ENCODE measurements at places on chromosomes 2 and 18.
A peak's percentile ranks its signal among the peaks of the same experiment; 100 is the strongest.

GRCh38 chr18:25464227-25464626, 112.3 kb upstream of the ZNF521 start:
- no peak for DNase-seq

DNA sequence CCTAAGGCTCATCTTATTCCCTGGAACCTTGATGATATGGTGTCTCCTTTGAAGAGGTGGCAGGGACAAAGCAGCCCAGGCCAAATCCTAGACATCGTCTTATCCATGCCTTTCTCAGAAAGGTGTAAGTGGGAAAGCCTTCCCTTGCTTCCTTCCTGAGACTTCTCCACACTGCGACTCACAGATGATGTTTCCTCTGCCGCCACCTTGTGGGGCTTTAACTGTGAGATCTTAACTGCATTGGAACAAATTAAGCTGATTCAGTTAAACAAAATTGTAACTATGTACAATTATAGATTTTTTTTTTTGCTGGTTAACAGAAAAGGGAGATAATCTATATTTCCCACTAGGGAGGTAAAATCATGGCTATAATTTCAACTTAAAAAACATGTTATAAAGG, 10.0 kb upstream of the GCA start:
- peak; percentile 56 for DNase-seq

DNA sequence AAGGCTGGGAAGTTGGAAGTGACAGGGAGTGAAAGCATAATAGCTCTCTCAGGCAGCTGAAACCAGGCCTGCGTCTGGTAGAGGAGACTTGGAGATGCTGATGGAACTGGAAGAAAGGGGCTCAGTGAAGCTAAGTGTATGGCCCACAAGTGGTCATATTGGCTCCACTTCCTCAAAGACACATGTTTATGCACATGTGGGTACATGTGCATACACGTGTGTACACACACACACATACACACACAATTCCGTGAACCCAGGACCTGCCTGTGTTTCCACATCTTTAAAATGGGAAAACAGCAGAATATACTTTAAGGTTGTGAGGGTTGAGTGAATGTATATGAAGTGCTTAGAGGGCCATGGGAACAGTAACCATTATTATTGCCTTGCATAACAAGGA, 160.9 kb downstream of the ARL6IP6 start:
- DNase-seq: no peak

DNA sequence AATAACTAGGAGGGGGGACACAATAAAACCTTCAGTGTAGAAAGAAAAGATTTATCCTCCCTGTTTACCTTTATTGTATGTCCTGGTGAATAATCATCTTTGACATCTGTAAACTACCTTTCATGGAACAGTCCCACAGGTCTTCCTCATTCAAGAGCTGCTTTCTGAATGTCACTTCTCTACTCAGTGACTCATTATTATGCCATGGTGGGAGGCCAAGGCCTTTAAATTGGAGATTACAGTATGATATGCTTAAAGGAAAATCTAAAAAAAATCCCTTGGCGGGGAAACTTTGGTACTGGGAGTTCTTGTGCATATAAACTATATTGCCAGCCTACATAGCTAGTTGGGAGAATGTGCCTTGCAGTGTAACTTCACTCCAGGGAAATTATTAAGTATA, 713.0 kb downstream of the TDRD15 start:
- DNase-seq: no peak

DNA sequence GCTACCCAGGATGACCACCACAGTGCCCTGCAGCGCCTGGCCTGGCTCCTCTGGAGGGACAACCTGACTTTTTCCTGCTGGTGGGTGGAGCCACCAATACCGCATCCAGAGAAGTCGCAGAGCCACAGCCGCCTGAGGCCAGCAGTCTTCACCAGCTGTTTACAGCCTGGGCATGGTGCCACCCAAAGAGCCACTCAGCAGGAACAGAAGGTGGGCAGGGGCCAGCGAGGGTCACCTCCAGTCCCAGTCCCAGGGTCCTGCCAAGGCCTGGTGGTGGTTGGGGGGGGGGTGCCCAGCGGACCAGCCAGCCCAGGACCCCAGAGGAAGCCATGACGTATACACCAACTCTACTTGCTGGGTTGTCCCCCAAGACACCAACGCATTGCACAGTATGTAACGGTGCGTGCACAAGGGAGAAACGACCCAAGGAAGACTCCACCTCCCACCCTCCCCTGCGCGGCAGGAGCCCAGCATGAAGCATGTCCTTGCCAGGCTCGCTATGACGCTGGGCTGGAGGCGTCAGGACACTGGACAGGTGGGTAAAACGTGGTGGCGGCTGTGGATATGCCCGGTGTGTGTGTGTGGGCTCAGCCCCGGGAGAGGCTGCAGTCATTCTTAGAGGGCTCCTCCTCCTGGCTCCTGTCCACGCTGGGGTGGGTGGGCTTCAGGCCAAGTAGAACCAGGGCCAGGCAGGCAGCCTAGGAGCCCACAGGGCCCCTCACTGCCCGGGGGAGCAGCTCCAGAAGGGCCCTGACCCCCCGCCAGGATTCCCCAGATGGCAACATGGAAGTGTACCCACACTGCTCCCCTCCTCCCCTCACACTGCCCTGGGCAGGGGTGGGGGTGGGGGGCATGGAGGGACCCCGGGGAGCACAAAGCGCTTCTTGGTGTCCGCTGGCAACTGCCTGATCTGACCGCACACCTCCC, 49.3 kb downstream of the HS6ST1 start:
- no peak for DNase-seq

DNA sequence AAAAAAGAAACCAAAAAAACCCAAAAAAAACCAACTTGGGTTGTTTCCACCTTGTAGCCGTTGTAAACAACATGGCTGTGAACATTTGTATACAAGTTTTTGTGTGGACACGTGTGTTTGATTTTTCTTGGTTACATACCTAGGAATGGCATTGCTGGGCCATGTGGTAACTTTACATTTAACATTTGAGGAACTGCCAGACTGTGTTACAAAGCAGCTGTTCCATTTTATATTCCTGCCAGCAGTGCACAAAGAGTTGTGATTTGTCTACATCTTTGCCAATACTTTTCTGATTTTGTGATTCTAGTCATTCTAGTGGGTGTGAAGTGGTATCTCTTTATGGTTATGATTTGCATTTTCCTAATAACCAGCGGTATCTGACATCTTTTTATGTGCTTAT, 22.5 kb downstream of the LPIN1 start:
- no peak for DNase-seq

GRCh38 chr2:23132823-23133595, 252.0 kb upstream of the KLHL29 start:
- no peak for DNase-seq

- peak; percentile 1 for DNase-seq
These were observed 713.4 kb upstream of the VRK2 start for GRCh38 chr2:57333221-57333620.

DNA sequence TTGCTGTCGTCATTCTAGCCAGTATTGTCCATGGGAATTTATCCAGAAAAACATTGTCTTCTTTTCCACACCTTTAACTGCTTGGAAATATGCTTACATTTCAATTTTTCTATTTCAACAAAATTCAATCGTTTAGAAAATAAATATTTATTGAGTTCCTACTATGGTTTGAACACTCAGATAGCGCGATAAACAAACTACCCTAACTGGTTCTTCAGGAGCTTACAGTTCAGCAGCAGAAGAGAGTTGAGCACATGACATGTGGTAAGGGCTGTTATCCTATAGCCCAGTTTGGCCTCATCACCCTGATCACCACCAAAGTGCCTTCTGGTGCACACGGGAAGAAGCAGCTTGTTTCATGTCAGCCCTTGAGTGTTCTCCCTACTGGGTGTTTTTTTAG, 375.2 kb upstream of the SMIM21 start:
- no peak for DNase-seq

DNA sequence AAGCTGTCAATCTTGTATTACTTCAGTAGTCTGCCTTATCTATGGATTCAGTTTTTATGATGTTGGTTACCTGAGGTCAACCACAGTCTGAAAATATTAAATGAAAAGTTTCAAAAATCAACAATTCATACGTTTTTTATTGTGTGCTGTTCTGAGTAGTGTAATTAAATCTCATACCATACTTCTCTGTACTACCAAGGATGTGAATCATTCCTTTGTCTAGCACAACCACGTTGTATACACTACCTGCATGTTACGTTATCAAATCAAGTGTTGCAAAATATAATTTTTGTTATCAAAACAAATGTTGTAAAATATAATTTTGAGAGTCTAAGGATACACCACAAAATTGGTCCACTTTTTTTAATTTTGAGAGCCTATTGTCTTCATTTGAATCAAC, 590.2 kb upstream of the SETBP1 start:
- DNase-seq: no peak

GRCh38 chr2:206176121-206176520, 16.4 kb downstream of the EEF1B2 start:
- DNase-seq: no peak

- peak; percentile 56 for DNase-seq
These were observed 1.9 kb upstream of the STAT4 start for GRCh38 chr2:191152482-191153240.

GRCh38 chr2:128593879-128594650, 275.4 kb upstream of the HS6ST1 start:
- no peak for DNase-seq

GRCh38 chr2:230666885-230667712, 45.5 kb upstream of the CAB39 start:
- peak; percentile 93 for DNase-seq

GRCh38 chr2:96116879-96117533, 635 bp upstream of the ADRA2B start:
- peak; percentile 70 for DNase-seq

DNA sequence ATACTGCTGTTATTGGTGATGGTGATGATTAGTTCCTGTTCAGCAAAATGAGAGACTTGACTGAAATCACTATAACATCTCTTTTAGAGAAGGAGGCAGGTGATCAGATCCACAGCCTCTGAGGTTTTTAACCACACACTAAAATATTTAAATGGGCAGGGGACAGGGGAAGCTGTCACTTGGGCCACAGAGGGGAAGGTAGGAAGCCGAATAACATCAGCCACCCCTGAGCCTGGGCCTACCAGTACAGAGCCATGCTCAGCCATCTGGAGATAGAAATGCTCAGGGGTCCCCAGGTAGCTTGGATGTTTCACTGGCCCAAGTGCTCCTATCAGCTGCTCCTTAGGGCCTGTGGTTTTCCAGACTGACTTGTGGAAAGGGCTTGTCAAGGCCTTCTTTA, 122.3 kb downstream of the MRO start:
- no peak for DNase-seq

- no peak for DNase-seq
These were observed 158.8 kb upstream of the CYRIA start for GRCh38 chr2:16824472-16824871.

- DNase-seq: peak; percentile 15
These were observed 2.8 kb downstream of the PREPL start for GRCh38 chr2:44358503-44358902.

DNA sequence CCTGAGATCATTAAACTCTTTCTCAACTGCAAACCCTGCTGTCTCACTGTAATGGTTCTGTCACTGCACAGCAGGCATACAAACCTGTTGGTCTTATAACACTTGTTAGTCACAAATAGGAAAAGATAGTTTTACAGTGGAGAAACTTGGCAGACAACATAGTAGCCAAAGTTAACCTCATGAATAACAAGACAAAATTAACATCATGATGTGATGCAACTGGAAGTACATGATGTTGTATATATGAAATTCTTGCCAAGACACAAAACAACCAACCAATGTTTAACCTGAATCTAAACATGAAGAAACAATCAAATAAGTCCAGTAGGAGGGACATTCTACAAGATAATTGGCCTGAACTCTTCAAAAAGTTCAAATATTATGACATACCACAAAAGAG, 189.3 kb downstream of the RNF152 start:
- no peak for DNase-seq

DNA sequence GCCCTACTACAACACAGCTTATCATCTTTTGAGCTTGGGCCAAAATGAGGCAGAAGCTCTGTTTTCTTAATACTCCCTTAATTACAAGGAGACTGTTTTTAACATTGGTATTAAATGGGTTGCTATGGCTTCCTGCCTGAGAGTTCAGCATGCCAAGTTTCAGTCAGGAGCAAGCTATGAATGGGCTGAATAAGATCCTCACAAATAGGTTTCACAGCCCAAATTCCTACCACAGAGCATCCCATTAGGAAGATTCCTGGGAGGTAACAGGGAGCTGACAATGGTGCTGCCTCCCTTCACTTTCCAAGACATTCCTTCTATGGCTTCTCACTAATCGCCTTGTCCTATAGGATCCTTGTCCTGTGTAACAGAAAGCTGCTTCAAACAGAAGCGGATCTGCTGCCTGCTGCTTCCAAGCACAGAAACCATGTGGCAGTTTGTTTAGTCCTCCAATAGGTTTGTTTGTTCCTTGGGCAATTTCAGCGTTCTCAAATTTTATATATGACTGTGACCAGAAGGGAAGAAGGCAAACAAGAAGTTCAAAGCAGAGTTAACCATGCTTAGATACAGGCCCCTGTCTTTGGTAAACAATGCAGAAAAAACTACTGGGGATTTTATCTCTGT, 70.9 kb downstream of the NCKAP5 start:
- DNase-seq: no peak

DNA sequence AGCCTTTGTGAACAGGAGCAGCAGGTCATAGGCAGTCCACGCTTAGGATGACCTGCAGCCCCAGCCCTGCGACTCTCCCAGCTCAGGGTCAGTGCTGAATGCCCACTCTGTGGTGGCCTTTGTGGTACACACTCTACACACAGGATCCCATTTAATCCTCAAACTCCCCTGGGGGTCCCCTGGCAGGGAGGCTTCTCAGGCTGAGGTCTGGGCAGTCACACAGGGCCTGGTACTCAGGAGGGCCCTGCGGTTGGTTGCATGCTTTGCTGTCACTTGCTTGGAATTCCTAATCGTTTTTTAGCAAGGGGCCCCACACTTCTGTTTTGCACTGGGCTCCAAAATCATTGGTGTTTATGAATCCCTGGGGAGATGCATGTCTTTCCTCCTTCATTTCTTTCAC, 113.0 kb downstream of the EML6 start:
- no peak for DNase-seq

DNA sequence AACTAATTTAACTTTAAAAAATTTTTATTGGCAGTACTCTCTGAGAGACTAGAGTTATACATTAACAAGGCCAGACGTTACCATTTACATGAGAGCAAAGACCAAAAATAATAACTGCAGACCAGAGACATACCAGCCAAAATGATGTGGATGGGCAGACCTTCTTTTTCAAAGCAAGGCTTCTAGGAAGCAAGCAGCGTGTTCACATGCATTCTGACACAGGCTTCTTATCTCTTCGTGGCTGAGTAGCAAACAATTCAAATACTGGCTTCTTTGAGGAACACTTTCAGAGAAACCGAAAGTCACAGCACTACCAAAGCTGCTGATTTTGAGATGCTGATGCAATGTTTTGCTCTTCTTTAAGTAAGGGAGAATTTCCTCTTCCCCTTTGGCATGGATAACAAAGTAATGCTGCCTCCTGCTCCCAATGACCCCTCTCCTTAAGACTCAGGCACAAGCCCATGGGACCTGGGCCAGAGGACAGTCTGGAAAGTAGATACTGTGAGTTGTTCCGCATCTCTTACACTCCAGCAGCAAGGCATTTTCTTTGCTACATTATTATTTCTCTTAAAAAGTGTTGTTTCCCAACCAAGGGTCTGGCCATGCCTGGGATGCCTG, 181.9 kb downstream of the MREG start:
- DNase-seq: peak; percentile 68

All from suppressor macrophage treated with lipopolysaccharide for 1 hour (primary cell).